Right cardiac atrium (tissue), 5 donors: ENCODE measurements at places on chromosomes 12 and 14. TPM values are rescaled to one million over a fixed set of nuclear protein-coding genes. Genes with fewer than 3 reads are reported as not detected.

The STAC3 gene
- total RNA-seq = 1.9 TPM

DNA sequence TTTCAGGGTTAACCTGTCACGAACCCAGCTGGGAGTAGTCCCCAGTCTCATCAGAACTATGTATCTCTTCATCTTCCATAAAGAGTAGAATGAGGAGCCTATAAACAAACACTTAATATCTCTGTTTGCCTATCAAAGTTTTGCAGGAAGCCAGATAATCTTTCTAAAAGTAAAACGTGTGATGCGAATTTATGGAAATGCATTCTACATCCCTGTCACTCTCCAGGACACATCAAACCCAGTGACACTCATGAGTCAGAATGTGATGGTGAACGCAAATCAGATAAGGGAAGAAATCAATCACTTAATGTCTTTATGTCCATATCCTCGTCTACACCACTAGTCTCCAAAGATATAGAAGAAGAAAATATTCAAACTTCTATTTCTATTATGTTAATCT lies 37.4 kb downstream of the RERG start:
- DNase-seq = no peak

The PFKM gene
- 374 TPM for total RNA-seq

GRCh38 chr12:63905544-63905943 lies 61.0 kb downstream of the SRGAP1 start:
- DNase-seq = no peak
